ENCODE measurements at places on chromosomes 1 and 21. TPM values are rescaled to one million over a fixed set of nuclear protein-coding genes. Genes with fewer than 3 reads are reported as not detected.

The SAMD11 gene
- total RNA-seq: not detected

GRCh38 chr1:15838721-15839120 is 8.8 kb upstream of the SPEN start:
- H3K27me3 ChIP-seq: peaks cover 3% of the 10 kb centered on the region
- H3K27ac ChIP-seq: no peak overlapping the region
- DNase-seq: no peak
- peaks cover 9% of the 10 kb centered on the region for H3K4me1 ChIP-seq

DNA sequence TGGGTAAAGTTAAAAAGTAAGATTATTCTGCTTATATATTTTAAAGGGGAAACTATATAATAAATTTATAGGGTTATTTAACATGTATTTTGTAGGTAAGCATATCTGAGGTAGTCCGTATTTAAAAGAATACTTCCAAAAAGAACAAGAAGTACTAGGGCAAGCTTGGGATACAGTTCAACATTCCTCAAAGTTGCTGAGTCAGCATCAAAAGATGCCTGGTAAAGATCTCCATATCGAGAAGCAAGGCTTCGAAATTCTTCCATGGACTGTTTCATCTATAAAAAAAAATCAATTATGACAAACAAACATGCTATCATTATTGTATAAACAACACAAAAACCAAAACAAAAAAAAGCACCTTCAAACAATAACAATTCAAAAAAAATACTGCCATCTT is 67.7 kb downstream of the INTS7 start:
- DNase-seq: no peak
- peaks cover 33% of the 10 kb centered on the region for H3K36me3 ChIP-seq
- H3K4me1 ChIP-seq: no peaks in the 10 kb centered on the region

DNA sequence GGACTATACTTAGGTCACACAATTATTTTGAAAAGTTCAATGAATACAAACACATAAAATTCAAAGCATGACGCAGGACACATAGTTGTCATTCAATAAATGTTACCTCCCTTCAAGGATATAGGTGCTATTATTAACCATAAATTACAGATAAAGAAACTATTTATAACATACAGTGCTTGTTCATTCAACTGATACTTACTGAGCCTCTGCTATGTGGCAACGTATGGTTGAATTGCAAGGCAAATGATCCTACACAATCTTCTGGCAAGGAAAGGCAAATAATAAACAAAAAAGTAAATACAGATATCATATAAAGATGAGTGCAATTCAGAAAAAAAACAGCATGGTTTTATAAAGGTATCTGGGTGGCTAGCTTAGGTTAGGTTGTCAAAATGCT is 614.7 kb downstream of the LTN1 start:
- H3K36me3 ChIP-seq: no peaks in the 10 kb centered on the region
- no peak overlapping the region for H3K4me3 ChIP-seq
- no peak overlapping the region for H3K27ac ChIP-seq
- no peak for DNase-seq

The RHD gene
- total RNA-seq: not detected

DNA sequence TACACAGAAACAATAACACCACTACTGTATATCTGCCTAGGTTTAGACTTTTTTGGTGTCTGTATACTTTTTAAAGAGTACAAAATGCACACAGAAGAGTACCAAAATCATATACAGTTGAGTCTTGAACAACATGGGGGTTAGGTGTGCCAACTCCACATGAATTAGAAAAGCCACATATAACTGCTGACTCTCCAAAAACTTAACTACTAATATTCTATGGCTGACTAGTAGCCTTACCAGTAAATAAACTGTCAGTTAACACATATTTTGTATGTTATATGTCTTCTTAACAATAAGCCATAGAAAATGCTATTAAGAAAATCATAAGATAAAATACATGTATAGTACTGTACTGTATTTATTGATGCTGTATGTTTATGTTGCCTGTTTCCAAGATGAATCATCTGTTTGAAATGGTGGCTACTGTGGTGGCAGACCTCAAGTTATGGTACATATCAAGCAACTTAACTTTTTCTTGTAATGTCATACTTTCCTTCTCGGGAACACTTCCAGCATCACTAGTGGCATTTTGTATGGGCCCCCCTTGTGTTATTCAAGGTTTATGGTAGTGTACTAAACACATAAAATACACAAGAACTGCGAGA is 71.2 kb downstream of the LHX4 start:
- no peak overlapping the region for H3K27ac ChIP-seq
- no peak for DNase-seq
- H3K27me3 ChIP-seq: peaks cover 2% of the 10 kb centered on the region

DNA sequence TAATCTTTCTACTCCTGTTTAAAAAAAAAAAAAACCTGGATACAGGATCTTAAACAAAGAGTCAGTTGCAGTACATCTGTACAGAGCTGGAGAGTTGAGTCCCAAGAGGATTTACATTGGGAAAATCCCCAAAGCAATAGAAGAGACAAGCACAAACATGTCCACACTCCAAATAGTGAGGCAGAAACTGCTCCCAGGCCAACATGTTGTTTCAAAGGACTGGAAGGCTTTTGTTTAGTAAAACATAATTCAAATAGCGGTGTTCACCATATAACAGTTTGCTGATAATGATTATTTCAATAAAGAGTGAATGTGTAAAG is 425.4 kb downstream of the ADGRL2 start:
- H3K4me3 ChIP-seq: no peak overlapping the region
- H3K27me3 ChIP-seq: no peaks in the 10 kb centered on the region
- no peak overlapping the region for H3K27ac ChIP-seq
- H3K4me1 ChIP-seq: no peaks in the 10 kb centered on the region
- H3K36me3 ChIP-seq: no peaks in the 10 kb centered on the region

DNA sequence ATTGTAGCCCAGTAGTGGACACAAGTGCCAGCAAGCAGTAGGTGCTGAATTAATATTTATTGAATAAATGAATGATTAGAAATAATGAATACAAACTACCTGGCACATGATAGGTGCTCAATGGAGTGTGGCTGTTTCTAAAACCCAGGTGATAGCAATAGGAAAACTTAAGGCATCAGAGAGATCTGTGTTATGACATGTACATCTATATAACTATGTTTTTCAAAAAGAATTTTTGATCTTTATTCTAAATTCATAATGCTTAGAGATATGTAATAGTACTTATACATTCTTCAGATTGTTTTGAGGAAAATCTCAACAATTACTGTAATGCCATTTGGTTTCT is 5.0 kb downstream of the GADD45A start:
- H3K36me3 ChIP-seq: peaks cover 29% of the 10 kb centered on the region
- no peak overlapping the region for H3K4me3 ChIP-seq
- H3K4me1 ChIP-seq: peaks cover 22% of the 10 kb centered on the region
- DNase-seq: no peak

The CELA3B gene
- total RNA-seq: not detected

The THBS3 gene
- total RNA-seq: 10.0 TPM

The SLC45A3 gene
- total RNA-seq: 1.1 TPM

The PTPRU gene
- total RNA-seq: 0.67 TPM

The CFHR2 gene
- not detected for total RNA-seq

- H3K27me3 ChIP-seq: peaks cover 1% of the 10 kb centered on the region
- peak within 1 kb of the TSS; percentile 79 for H3K4me3 ChIP-seq
- H3K36me3 ChIP-seq: peaks cover 9% of the 10 kb centered on the region
- peaks cover 44% of the 10 kb centered on the region for H3K4me1 ChIP-seq
- DNase-seq: no peak
- H3K27ac ChIP-seq: peak within 1 kb of the TSS; percentile 79
Measured at GRCh38 chr1:153985941-153986761, at the start of gene RAB13. Gene RAB13, minus strand, starts transcription at chr1:153986339. Its CDS starts 103 bp downstream, at chr1:153986236.

The PM20D1 gene
- 0.29 TPM for total RNA-seq

DNA sequence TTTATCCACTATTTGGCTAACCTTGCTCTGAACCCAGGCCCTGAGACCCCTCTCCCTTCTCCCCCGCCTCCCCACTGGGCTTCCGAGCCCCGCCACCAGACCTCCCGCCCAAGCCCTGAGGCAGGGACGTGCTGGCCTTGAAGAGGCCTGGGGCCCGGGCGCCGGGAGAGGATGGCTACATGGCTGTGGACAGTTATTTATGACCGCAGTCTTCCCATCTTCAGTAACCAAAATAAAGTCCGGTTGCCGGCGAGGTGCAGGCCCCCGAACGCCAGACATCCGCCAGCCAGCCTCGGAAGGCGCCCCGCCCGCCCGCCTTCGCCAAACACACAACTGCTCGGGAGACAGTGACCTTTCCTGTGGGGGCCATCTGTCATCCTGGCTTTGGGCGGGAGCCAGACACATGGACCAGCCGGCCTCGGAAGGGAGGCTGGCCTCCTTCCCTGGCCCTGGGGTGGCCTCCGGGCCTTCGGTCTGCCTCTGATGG is 69.0 kb downstream of the DHRS3 start:
- DNase-seq: no peak
- H3K27me3 ChIP-seq: peaks cover 3% of the 10 kb centered on the region
- no peak overlapping the region for H3K4me3 ChIP-seq
- no peaks in the 10 kb centered on the region for H3K36me3 ChIP-seq
- H3K27ac ChIP-seq: no peak overlapping the region

The LGR6 gene
- total RNA-seq: not detected

DNA sequence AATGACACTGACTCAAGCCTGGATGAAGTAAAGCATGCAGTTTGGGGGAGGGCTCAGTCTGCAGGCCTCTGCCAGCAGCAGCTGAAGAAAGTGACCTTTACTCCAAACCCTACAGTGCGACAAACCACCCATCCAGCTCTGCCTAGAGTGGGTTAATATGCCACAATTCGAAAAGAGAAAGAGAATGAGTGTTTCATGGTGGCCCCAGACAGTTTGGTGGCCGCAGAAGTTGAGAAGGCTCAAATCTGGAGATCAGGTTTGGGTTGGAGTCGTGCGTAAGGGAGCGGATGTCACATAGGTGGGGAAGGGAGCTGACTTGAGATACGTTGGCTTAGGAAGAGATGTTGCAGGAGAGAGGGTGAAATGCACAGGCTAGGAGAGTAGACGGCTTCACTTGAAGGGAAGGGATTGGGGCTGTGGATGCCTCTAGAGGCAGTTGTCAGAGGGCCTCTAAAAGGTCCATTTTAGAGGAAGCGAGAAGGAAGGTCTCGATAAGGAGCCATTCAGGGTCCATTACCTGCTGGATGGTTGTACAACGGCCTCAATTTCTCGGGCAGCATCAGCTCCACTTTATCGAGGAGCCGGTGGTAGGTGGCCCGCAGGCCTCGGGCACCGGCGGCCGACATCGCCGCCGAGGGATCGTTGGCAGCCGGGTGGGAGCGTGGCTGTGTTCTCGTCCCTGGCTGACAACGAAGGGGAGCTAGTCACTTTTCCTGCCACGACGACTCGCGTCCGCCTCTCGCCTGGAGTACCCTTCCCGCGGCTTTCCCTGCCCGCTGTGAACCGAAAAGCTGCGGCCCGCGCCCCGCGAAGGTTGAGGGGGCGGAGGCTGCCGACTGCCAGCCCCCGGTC is 1.0 kb upstream of the DCAF6 start:
- H3K27ac ChIP-seq: peak overlapping the region; percentile 98
- peak; percentile 35 for DNase-seq
- H3K27me3 ChIP-seq: no peaks in the 10 kb centered on the region
- H3K36me3 ChIP-seq: peaks cover 2% of the 10 kb centered on the region
- H3K4me1 ChIP-seq: peaks cover 38% of the 10 kb centered on the region

DNA sequence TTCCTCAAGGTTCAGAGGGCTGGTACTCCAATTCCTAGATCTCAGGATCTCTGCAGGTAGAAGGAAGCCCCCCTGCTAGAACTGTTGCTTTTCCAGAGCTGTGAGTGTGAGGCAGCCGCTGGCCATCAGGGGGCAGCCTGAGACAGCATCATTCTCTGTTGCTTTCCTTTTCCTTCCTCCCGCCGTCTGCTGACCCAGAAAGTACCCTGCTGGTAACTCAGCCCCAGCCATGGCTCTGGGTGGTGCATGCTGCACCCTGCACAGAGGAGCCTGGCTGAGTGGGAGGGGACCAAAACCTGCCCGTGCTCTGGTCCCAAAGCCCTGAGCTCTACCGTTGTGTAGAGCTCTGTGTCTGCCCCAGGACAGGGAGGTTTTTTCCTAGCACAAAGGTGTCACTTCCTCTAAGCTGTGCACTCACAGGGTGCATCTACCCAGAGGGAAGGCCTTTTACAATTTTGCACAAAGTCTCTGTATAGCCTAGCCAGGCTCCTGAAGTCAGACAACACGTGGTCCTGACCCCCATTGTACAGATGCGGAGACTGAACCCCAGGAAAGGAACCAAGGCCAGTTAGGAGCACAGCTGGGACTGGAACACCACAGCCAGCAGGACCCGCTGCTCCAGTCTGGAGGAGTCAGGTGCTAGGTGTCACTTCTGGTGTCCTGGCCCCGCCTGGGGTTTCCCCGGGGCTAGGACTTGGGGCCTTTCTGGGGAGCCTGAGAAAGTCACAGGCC is 5.6 kb upstream of the FAM131C start:
- H3K4me1 ChIP-seq: peaks cover 13% of the 10 kb centered on the region
- peak overlapping the region; percentile 84 for H3K27ac ChIP-seq

DNA sequence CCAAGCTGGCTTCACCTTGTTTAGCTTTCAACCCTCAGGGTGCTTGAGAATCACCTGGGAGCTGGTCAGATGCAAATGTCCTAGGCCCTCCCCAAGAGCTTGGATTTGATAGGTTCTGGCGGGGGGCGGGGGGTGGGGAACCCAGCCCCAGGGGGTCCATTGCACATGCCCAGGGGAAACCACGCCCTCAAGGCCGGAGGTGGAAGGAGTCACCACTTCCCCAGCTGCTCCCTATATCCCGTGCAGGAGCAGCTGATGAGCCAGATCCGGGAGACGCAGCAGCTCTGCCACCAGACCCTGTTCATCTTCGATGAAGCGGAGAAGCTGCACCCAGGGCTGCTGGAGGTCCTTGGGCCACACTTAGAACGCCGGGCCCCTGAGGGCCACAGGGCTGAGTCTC is 5.8 kb downstream of the TOR3A start:
- no peak overlapping the region for H3K27ac ChIP-seq
- peaks cover 18% of the 10 kb centered on the region for H3K4me1 ChIP-seq
- no peaks in the 10 kb centered on the region for H3K27me3 ChIP-seq
- peaks cover 21% of the 10 kb centered on the region for H3K36me3 ChIP-seq

GRCh38 chr21:38675182-38675824 is 130.4 kb upstream of the ETS2 start:
- H3K4me3 ChIP-seq: no peak overlapping the region
- no peaks in the 10 kb centered on the region for H3K36me3 ChIP-seq
- H3K4me1 ChIP-seq: peaks cover 5% of the 10 kb centered on the region
- peaks cover 4% of the 10 kb centered on the region for H3K27me3 ChIP-seq
- DNase-seq: no peak

DNA sequence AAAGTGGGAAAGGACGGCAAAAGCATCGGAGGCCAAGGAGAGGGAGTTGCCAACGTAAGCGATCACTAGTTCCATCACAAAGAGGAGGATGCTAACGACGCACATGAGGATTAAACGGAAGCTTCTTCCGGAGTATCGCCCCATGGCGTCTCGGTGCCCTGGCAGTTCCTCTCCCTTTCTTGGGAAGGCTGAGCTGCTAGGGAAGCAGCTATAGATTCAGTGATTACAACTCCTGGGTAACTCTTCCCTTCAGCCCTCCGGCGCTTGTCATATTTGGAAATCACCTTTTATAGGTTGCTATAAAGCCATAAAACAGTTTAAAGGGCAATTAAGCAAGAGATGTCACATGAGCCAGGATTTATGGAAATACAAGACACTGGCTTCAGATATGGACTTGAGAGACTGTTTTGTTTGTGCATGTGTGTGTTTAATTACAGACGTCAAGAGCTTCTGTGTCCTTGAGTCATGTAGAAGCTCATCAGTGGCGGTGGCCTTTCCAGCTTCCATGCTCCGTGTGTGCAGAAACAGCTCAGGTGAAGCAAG is 30.6 kb upstream of the SLC30A10 start:
- no peak overlapping the region for H3K4me3 ChIP-seq
- H3K36me3 ChIP-seq: no peaks in the 10 kb centered on the region
- H3K4me1 ChIP-seq: no peaks in the 10 kb centered on the region
- DNase-seq: no peak
- no peak overlapping the region for H3K27ac ChIP-seq
